ENCODE measurements at places on chromosomes 1 and 21.

GRCh38 chr1:42177541-42177981 is 13.0 kb upstream of the GUCA2A start:
- DNase-seq: no peak

DNA sequence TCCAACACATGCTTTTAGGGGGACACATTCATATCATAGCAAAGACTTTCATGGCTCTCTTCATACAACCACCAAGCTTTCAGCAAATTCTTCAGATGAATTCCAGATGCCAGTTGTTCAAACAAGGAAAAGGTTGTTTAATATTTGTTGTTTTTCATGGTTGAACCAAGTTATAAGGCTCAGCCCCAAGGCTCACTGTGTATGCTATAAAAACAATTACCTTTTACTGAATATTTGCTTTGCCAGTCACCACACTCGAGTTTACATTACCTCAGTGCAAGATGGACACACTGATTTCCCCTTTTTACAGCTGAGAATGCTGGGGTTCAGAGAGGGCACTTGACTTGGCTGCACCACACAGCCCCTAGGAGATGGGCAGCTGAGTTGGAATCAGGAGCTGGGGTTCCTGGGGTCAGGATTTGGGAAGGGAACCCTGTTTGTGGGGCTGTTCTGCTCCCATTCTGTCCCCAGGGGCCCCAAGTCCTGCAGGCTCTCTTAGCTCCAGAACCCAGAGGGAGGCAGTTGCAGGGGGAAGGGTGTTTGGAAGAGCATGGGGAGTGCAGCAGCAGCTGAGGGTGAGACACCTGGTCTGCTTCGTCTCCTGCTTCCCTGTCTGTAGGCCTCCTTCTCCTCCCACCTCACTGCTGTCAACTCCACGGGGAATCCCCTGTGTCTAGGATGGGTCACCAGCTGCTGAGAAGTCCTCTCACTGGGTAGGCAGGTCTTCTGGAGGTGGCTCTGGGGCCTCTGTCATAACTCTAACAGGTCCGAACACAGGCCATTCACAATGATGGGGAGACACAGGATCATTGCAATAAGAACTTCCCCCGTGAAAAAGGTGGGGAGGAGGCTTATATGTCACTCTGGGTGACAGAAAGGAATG is 12.8 kb upstream of the TMPRSS2 start:
- no peak for DNase-seq

- no peak for DNase-seq
Measured at GRCh38 chr1:198088360-198089071, 68.3 kb upstream of the NEK7 start.

GRCh38 chr1:85611425-85611824 is 30.9 kb downstream of the CCN1 start:
- DNase-seq: no peak

DNA sequence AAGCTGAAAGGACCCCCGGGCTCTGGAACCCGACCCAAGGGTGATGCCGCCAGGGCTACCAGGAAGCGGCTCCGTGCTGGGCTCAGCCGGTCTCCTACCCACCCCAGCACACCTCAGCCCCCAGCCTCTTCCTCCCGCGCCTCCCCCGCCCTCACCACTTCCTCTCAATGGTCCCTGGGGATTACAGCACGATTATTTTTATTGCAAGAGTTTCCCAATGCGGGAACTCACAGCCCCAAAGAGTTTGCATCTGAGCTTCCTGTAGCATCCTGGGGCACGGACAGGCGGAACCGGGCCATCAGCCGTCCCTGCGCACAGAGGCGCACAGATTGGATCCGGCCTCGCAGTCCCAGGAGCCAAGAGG is 8.7 kb upstream of the SLX9 start:
- DNase-seq: peak; percentile 70

GRCh38 chr1:2468041-2468472 is 8.0 kb upstream of the PLCH2 start:
- DNase-seq: no peak

GRCh38 chr21:36073181-36073580 is 3.4 kb downstream of the CBR1 start:
- no peak for DNase-seq

GRCh38 chr1:228003461-228004330 is 3.1 kb upstream of the WNT3A start:
- no peak for DNase-seq

DNA sequence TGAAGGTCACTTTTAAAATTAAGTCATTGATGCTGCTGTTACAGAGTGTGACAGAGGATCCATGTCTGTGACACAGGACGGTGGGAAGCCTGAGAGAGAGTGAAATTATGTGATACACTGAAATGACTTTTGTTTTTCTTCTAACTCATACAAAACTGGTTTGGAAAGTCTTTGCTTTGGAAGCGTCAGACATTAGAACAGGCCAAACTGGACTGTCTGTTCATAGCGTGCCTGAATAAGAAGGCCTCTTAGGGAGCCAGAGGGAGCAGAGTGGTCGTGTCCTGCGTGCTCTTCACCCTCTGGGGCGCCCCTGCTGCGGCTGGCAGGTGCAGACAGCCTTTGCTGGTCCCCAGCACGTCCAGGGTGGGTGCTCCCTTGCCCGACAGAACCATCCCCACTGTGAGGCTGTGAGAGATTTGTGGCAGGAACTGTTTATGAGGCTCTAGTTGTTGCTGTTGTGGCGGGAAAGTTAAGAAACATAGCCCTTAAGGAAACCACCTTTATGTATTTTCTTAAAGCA is 19.7 kb upstream of the PGD start:
- no peak for DNase-seq

- no peak for DNase-seq
Measured at GRCh38 chr1:175512637-175513412, 230.6 kb downstream of the TNR start.

GRCh38 chr1:82059959-82060358 is 259.2 kb downstream of the ADGRL2 start:
- no peak for DNase-seq

DNA sequence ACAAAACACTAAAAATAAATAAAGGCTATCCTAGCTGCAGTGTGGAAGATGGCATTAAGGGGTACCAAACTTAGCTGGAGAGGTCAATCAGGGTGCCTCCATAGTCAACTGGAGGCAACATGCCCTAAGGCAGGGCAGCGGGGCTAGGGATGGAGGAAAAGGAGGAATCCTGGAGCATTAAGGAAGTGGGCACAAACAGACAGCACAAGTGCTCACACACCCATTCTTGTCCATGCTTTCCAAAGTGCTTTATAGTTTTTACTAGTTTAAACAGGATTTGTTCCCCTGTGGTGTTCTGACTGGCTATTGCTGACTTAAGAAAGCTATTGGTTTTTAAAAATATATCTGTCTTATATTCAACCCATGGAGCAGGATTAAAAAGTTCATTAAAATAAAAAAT is 33.3 kb downstream of the TCEANC2 start:
- no peak for DNase-seq

GRCh38 chr1:30125821-30126170 is 597.6 kb downstream of the MATN1 start:
- DNase-seq: no peak

DNA sequence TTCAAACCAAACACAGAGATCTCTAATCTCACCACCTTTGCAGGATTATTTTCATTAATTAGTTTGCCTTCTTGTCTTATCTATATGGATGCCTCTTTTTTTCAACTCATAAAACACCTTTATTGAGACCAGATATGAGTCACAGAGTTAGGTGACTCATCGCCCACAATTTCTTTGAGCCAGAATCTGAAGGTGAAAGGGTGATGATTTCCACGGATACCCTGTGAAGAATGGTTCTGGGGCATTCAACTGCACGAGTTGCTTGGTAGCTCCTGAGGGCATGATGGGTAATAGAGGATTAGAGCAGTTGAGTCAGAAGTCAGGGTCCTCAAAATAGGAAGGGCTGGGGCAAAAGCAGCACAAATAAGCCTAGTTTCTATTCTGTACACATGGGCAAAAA is 128.2 kb downstream of the TBX19 start:
- DNase-seq: no peak

DNA sequence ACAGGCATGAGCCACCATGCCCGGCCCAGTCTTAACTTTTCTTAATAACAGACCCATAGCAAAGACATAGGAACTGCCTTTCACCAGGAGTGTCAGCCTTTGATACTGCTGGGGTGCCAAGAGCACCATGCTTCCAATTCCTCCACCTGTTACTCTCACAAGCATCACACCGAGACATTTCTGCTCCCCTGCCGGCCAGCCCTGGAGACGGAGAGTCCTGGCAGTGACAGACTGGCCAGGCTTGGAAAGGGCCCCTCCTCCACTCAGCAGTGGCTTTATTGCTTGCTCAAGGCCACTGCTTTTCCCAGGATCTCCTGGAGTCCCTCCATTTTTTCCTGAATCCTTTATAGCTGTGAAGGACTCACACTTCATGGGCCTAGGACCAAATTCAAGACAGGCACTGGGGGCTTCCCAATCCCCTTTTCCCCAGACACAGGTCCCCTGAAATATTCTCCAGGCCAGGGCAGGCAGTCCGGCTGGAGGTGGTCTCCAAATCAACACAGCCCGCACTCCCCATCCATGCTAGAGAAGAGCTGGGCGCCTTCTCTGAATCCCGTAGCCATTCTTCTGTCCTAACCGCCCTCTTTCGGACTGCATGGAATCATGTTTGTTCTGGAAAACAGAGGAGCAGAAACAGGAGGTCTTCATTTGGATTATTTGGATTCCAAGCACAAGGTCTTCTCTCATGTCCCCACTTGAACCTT is 25.5 kb upstream of the PTPRF start:
- no peak for DNase-seq

DNA sequence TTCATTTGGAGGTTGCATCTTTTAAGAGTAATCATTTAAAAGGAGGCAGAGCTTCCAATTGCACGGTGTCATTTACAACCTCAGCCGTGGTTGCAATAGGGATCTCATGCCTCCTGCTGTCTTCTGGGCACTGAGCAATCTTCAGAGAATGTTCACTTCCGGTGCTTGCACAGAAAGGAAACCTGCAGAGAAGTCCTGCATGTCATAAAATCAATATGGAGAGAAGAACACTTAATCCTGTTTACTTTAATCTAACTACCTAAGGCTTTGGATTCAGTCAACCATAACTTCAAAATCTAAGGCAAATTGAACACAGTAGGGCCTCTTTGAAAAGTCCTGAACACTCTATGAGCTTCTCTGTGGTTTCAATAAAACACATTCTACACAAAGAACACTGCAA is 11.3 kb upstream of the MAP10 start:
- DNase-seq: no peak

GRCh38 chr1:209612646-209613399 is 29.3 kb downstream of the CAMK1G start:
- DNase-seq: no peak

DNA sequence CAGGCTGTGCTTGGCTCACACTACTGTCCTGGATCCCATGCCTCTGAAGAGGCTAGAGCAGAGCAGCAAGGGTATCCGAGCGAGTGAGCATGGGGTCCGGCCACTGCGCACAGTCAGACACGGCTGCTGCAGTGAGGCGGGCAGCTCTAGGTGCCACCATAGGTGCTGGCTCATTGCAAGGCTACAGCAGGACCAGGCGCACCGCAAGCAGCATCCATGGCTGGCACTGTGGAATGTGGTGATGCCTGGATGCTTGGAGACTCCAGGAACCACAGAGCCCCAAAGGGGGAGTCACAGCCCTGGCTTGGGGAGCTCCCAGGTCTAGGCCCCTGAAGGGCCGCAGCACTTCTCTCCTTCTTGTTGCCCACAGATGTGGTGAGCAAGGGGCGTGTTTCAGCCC is 47.2 kb downstream of the ATP6V1G3 start:
- DNase-seq: no peak

DNA sequence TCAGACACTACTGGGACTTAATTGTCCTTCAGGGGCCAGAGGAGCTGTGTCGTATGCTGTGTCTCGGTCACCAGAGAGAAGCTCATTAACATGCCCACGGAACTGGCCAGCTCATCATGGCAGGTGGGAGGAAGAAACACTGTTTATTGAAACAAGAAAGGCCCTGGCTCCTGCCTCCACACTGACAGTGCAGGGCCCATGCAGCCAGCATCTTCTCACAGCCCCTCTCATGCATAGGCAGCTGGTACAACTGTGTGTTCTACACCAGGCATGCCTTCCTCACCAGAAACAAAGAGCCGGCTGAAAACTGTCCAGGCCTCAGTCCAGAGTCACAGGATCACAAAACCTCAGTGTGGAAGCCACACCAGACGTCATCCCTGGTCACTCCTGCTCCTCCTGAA is 106.0 kb downstream of the UBE2U start:
- DNase-seq: no peak

- DNase-seq: peak; percentile 31
Measured at GRCh38 chr1:154714638-154715037, 106.7 kb upstream of the ADAR start.
